NCI-H2029 treated with DMSO at 0.1 percent for 48 hours (cell line): ENCODE measurements at places on chromosomes 13 and 19.

DNA sequence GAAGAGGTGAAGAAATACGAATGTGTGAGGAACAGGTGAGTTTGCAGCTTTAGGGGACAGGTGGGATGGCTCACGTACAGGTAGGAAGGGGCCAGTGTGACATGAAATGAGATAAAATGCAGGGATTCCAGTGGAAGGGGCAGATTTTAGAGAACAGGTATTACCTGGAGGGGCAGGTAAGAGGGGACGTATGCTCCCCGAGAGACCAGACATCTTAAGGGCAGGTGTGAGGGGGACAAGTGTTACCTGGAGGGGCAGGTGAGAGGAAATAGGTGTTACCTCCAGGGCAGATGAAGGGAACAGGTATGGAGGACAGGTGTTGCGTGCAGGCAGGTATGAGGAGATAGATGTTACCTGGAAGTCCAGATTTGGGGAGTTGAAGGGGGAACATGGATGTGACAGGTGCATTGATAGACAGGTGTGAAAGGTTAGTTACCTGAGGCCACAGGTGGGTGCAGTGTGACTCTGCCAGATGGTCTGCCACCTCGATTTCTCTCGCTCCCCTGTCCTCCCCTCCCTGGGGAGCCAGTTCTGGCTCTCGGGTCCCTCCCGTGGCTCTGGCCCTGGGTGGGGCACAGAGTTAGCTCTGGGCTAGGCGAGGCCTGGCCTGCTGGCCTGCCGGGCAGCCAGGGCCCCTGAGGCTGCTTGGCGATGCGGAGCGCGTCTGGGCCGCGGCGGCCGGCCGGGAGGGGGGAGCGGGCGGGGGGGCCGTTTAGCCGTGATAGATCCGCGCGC lies 2.1 kb downstream of the ERFL start:
- no peak for DNase-seq

DNA sequence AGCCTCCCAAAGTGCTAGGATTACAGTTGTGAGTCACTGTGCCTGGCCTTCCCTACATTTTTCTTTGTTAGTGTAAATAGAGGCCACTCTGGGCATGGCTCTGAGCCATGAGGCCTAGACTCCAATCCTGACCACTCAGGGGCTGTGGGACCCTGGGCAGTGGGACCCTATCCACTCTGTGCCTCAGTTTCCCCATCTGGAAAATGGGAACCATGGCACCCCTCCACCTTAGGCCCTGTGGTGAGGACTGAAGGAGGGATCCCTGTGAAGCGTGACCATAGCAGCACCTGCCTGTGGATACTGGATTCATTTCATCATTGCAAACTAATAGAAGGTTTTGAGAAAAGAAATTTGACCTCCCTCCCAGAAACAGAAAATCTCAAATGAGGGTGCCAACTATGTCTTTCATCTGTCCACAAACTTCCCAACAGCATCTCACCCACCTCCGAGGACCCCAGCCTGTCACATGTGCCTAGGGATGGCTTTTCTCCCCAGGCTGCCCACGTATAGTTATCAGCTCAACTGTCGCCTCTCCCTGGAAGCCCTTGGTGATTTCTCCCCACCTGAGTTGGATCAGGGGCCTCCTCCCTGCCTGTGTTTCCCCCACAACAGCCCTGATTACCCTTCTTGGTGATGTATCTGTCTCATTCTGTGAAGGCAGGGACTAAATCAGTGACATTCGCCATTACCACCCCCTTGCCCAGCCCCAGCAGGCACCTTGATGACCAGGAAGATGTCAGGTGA lies 5.6 kb downstream of the ANGPTL8 start:
- no peak for DNase-seq

- DNase-seq, result no peak
Observed at GRCh38 chr13:50188696-50189095, 173.5 kb downstream of the KCNRG start.

- DNase-seq, result no peak
Observed at GRCh38 chr13:74070065-74070464, 64.1 kb downstream of the KLF12 start.

DNA sequence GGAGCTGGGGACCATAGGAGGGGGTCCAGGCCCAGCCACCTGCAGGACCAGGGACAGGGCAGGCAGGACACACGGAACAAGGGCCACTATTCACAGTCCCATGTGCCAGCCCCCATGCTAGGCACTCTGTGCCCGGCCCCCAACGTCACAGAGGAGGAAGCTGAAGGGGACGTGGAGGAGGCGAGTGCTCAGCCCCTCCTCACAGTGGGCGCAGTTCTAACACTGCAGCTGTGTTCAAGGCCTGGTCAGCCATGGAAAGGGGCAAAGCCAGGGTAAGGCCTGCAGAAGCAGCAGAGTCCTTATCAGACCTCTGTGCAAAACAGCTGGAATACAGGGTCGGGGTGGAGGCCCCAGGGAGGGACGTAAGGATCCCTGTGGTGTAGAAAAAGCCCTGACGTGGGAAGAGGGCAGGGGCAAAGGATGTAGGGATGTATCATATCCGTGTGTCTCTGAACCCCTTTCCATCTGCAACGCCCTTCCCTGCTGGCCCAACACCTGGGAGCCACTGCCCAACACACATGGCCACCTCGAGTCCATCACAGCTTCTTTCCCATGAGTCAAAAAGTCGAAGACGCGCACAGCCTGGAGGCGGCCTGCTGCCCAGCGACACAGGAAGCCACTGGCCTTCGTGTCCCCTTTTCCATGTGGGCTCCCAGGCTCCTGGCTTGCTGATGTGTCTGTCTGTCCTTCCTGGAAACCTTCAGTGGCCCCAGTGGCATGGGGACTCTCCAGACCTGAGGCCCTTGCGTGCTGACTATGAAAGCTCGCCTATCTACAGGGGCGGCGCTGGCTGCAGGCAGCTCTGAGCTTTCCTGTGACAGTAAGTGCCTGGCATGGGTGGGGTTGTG lies 28.0 kb downstream of the SH3GL1 start:
- DNase-seq, result no peak

GRCh38 chr13:113288880-113289279 lies 8.2 kb upstream of the LAMP1 start:
- DNase-seq, result no peak

- no peak for DNase-seq
Observed at GRCh38 chr13:76955193-76955592, 6.9 kb downstream of the ACOD1 start.

DNA sequence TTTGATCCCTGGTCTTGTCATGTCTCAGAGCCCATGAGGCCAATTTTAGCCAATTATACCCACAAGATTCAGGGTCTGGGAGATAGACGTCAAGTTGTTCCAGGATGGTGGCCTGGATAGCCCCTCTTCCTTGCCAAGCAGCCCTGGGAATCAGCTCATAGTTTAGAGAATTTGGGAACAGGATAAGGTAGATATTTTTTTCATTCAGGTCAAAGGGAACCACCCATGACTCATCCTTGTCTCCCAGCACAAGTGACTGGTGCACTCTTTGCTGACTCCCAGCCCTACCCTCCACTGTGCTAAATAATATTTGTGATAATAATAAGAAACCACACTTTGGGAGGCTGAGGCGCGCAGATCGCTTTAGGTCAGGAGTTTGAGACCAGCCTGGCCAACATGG lies 17.1 kb upstream of the S1PR4 start:
- DNase-seq, result no peak

DNA sequence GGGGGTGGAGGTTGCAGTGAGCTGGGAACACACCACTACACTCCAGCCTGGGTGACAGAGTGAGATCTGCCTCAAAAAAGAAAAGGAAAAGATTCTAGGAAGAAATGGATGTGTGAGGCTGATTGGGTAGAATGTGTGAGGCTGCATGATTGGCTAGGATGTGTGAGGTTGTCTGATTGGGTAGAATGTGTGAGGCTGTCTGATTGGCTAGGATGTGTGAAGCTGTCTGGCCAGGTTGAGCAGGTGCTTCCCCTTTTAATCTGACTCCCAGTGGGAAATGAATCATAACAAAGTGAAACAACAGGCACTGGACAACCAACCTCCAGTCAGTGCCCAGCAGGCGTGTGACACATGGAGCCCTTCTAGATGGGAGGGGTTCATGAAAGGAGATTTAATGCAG lies 14.7 kb downstream of the C13orf46 start:
- no peak for DNase-seq

GRCh38 chr19:6524311-6524710 lies 6.5 kb upstream of the TNFSF9 start:
- no peak for DNase-seq

DNA sequence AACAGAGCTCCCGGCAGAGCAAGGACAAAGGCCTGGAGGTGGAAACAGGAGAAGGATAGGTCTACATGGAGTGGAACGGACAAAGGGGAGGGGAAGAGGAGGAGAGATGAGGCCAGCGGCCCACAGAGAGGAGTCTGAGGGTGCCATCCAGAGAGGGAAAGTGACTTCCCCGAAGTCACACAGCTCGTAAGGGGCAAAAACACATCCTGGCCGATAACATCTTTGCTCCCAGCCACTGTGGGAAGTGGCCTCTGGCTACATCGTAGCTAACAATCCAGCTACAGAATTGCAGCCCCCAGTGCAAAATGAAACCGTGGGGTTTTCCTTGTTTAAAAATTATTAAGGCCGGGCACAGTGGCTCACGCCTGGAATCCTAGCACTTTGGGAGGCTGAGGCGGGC lies 11.5 kb downstream of the PTPRS start:
- no peak for DNase-seq

GRCh38 chr13:99421271-99421670 lies 80.0 kb upstream of the TM9SF2 start:
- DNase-seq, result no peak

DNA sequence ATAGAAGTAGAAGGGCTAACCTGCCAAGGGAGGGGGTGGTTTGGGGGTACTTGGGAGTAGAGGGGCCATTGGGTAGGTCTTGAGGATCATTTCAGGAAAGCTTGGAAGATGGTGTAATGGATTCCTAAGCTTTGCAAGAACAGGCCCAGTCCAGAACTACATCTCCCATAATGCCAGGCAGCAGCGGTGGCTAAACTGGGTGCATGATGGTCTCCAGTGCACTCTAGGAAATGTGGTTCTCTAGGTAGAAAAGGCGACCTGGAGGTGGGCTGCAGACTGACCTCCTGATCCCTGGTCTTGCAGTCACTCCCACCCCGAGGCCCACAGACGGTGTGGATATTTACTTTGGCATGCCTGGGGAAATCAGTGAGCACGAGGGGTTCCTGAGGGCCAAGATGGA lies 3.8 kb downstream of the APLP1 start:
- DNase-seq, result no peak

DNA sequence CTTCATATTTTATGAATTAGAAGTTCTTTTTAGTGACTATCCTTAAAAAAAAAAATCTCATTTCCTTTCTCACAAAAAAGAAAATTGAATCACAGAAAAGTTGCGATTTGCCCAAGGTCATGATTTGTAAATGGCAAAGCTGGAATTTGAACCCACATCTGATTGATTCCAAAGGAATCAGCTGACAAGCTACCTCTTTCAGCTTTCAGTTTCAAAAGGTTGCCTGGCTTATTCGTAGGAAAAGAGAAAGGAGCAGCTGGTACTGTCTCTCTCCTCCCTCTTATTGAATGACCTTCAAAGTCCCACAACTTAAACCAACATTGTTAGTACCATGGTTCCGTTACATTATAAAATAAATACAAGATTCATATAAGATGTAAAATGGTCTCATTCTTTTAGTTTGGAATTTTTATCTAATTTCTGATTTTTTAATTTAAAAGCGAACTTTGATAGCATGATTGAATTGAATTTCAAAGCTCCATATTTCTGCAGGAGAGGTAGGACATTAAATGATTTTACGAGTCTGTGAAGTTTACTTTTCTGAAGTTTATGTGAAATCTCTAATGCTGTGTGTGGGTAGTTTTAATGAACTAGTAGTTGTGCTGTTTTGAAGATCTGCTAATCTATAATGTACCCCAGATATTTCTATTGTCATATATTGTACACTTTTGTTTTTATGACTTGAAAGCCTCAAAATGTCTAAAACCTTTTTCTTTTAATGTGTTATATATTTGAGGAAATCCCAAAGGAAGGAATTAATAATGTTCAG lies 18.5 kb upstream of the KCTD4 start:
- DNase-seq, result no peak

- no peak for DNase-seq
Observed at GRCh38 chr13:23993680-23993985, 96.3 kb upstream of the C1QTNF9B start.

DNA sequence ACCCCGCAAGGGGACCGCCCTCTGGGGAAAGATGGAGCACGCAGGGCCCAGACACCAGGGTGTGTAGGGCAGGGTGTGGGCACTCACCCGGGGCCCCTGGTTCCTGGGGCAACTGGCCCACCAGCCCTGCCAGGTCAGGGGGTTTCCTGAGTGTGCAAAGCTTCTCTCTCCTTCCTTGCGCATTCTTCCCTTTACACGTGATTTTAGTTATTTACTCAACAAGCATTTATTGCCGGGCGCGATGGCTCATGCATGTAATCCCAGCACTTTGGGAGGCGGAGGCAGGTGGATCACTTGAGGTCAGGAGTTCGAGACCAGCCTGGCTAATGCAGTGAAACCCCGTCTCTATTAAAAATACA lies 20.4 kb downstream of the PRR36 start:
- no peak for DNase-seq

DNA sequence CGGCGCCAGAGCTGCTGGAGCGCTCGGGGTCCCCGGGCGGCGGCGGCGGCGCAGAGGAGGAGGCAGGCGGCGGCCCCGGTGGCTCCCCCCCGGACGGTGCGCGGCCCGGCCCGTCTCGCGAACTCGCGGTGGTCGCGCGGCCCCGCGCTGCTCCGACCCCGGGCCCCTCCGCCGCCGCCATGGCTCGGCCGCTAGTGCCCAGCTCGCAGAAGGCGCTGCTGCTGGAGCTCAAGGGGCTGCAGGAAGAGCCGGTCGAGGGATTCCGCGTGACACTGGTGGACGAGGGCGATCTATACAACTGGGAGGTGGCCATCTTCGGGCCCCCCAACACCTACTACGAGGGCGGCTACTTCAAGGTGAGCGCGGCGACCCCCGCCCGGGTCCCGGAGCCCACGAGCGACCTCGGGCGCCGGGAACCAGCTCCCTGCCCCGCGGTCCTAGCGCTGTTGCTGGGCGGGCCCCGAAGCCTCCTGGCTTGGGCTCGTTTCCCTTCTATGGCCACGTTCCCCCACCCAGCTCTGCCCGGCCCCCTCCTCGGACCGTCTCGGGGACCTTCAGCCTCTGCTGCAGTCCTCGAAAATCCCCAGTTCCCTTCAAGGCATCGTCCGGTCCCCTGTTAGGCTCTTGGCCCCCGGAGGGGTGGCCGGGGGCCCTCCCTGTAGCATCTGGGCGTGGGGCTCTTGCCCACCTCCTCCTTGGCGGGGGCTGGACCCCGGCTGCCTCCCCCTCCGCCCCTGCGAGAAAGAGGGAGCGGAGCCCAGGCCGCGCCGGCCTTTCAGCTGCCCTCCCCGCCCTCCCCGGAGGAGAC lies at the start of gene CDC34:
Gene CDC34, plus strand, starts transcription at position 8 of the 808 bp plus-strand sequence. Its CDS starts 172 bp downstream, at position 180.
- DNase-seq, result no peak

GRCh38 chr13:70964874-70965273 lies 856.6 kb upstream of the KLHL1 start:
- no peak for DNase-seq

DNA sequence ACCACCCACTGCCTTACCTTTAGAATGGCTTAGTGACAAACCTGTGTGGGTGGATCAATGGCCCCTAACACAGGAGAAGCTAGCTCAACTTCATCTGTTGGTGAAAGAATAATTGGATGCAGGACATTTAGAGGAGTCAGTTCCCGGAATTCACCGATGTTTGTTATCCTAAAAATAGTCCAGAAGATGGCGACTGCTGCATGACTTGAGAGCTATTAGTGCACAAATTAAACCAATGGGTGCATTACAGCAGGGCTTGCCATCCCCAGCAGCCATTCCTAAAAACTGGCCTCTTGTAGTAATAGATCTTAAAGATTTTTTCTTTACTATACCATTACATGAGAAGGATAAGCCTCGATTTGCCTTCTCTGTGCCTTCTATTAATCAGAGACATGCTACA lies 46.8 kb upstream of the ZNF726 start:
- no peak for DNase-seq
